Stimulated activated CD4-positive, alpha-beta T cell treated with anti-CD3 and anti-CD28 coated beads, Interleukin-12 subunit alpha, Interleukin-12 subunit beta, amount 100 ng/mL, for 4 hours (primary cell): ENCODE measurements at places on chromosomes 1 and 21.

DNA sequence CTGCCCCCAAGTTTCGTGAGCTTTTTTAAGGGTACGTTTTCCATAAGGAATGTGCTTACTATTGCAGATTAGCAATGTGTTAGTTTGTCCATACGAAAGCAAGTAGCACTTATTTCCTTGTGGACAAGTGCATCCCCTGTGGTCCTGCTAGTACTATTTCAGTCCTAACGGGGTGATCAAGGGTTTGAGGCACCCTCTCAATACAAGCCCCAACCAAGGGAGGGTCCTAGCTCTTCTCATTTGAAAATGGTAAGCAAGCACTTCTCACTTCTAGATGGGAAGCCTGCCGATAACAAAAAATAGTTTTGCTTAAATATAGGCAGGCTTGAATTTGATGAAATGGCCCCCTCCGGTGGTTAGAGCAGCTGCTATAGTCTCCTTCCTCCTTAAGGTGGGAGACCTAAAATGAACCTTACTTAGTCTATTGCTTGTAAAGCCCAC is 64.0 kb upstream of the HMCN1 start:
- peak; percentile 10 for DNase-seq

DNA sequence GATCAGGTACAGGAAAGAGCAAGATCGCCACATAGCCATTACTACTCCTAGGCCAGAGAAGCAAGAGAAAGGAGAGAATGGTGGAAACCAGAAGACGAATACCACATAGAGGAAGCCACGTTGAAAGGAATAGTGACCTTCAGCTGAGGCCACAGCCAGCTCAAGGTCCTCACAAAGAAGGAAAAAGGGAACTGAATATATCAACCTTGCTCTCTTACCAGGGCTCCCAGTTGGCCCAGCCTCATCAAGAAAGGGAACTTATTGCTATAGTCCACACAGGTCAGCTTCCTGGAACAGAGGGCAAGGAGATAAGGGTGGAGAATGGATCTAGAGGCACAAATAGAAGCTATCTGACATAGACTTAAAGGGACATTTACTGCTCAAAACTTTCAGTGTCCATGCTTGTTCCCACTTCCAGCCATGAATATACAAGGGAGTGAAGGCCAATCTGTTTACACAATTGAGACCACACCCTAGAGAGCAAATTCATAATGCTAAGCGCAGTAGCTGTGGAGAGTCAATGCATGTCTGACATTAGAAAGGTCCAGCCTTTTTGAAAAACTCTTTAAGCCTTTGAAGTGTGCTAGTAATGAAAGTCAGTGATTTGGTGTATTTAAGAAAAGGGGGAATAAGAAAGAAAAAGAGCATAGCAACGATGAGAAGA is 120.7 kb upstream of the ZC3H11B start:
- DNase-seq, result no peak

DNA sequence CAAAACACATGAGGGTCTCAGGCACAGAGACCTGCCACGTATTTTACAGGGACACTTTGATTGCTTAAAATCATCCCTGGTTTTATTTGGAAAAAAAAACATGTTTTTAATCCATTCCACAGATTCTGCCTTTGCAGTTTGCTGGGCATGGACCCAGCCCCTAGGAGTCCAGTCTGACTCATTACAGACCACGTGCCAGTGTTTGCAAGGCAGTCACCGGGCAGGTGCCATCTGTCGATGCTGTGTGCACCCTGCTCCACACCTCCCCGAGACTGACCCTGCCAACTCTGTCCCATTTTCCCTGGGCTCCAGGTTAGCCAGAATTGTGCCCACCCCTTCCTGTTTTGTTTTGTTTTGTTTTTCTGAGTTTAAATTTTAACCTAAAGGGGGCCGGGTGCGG is 148.4 kb upstream of the TMEM51 start:
- no peak for DNase-seq

DNA sequence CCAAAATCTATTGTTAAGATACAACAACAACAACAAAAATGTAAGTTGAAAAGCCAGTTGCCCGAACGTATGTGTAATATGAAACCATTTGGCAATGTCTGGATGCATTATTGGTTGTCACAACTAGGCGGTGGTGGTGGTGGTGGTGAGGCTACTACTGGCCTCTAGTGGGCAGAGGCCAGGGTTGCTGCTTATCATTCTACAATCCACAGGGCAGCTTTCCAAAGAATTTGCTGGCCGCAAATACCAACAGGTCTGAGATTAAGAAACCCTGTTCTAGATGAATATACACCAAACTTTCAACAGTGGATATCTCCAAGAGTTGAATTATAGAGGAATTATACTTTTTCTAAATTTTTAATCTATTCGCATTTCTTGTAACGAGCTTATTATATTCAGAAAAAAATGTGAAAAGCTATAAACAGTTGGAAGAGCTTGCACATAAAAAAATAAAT is 26.8 kb upstream of the ZNF697 start:
- no peak for DNase-seq

- no peak for DNase-seq
Observed at GRCh38 chr1:85308833-85309350, 32.5 kb upstream of the BCL10 start.

DNA sequence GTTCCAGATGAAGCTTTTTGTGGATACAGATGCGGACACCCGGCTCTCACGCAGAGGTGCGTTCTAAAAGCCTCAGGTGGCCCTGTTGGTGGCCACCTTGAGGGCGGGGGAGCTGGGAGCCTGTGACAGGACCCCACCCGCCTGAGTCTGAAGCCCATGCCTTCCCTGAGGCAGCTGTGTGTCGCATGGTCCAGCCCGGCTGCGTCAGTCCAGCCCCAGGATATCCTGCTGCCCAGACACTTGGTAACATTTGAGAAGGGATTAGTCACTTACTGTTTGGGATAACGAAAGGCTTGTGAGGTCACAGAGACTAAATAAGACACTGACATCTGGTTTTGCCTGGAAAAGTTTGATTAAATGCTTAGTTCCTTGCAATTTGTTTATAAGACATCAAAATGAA is 68.9 kb downstream of the UCK2 start:
- DNase-seq, result no peak

- DNase-seq, result no peak
Observed at GRCh38 chr1:3115275-3116149, 46.5 kb downstream of the PRDM16 start.

DNA sequence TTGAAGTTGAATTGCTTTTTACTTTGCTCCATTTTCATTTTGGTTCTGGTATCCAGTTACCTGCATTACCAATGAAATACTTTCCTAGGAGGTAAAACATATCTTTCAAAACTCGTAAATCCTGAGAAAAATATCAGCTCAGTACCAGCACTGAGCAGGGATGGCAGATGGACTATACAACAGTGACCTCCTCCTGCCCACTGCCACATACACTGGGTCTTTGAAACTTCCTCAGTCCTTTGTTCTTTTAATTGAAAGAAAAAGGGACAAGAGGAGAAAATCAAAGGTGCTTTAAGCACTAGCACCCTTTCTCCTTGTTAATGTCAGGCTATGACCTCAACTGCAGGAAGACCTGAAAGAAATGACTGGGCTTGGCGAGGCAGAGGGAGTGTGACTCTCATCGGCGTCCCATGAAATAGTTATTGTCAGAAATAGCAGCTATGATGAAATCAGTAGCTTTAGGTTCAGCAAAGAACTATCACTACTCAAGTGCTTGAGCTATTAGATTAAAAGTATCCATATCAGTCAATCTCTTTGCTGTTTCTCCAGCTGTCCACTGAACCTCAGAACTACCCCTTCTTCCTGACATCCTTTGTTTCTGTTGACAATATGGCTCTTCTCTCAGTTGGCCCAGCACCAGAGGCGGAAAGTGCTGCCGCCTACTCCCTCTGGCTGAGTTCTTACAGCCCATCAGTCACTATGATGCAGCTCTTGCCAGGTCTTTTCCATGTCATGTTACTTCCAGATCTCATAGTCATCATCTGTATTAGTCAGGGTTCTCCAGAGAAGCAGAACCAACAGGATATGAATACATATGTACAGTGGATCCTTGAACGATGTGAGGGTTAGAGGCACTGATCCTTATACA is 207.0 kb upstream of the MAP1LC3C start:
- no peak for DNase-seq

DNA sequence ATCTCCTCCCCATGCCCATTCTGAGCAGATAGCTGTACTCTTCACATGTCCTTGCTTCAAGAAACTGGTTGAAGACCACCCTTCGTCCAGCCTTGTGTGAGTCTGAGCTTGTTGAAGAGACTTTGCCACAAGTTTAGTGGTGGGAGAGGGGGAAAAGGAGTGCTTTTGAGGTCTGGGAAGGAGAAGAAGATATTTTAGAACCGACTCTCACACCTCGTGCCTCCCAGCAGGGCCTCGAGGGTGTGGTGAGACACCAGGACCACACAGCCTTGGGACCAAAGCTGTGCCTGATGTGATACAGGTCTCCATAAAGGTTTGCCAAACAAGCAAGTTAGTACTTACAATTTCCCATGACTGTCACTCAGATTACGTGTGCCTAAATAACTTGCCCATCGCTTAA is 201.8 kb downstream of the DYRK1A start:
- DNase-seq, result no peak

DNA sequence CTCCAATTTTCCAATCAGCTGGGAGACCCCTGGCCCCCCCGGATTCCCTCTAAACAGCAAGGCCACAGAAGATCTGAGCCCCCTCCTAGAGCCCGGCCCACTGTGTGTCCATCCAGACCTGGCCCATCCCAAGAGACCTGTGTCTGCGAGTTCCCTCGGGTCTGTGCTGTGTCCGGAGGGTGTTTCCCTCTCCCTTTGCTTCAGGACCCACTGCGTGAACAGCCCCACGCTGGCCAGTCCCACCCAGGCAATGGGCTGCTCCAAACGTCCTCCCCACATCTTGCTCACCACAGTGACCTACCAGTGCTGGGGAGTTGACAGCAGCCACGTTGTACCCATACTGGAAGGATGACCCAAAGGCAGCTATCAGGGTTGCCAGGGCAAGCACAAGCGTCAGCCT is 11.6 kb downstream of the SLC2A5 start:
- DNase-seq, result no peak
